ENCODE measurements at places on chromosomes 12 and 14. TPM values are rescaled to one million over a fixed set of nuclear protein-coding genes. Genes with fewer than 3 reads are reported as not detected.

The ADAM21 gene
- total RNA-seq, result 0.16 TPM

DNA sequence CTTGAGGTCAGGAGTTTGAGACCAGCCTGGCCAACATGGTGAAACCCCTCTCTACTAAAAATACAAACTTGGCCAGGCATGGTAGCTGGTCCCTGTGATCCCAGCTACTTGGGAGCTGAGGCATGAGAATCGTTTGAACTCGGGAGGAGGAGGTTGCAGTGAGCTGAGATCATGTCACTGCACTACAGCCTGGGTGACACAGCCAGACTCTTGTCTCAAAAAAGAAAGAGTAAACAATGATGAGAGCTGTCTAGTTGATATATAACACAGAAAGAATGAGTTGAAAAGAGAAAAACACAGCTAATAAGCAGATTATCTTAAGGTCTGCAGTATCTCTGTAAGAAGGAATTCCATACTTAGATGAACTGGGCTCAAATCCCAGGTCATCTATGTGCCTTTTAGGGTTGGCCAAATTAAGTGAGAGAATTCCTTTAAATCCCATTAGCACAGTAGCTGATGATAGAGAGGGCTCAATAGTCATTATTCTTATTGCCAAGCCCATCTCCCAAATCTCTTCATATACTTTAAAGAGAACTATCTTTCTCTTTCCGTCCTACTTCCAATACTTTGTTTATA lies 31.1 kb upstream of the STRAP start:
- no peak for DNase-seq

The OAS2 gene
- 2.0 TPM for total RNA-seq

The HOXC12 gene
- not detected for total RNA-seq

DNA sequence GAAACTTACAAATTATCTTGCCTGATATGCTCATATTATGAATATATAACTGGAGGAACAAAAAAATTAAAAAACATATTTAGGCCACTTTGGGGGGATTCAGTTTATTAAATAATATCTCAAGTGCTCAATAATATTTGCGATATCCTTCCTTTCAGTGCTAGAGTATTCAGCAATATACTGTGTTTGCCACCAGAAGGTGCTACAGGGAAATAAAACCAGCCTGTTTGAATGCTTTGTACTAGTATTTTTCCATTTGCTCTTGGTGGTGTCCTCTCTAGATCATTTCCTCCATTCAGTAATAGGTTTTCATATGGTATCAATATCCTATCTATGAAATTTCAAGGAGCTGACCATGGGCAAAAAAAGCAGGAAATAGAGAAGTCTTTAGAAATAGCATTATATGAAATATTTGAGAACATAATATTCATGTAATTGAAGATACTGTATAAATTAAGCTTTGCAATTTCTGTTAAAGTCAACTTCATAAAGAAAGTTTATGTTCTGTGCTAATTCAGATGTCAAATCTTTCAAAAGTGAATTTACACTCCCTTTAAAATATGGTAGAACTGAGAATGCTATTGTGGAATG lies 106.2 kb upstream of the NAV3 start:
- DNase-seq, result no peak

GRCh38 chr12:9634177-9634803 lies 26.6 kb upstream of the KLRB1 start:
- DNase-seq, result no peak

DNA sequence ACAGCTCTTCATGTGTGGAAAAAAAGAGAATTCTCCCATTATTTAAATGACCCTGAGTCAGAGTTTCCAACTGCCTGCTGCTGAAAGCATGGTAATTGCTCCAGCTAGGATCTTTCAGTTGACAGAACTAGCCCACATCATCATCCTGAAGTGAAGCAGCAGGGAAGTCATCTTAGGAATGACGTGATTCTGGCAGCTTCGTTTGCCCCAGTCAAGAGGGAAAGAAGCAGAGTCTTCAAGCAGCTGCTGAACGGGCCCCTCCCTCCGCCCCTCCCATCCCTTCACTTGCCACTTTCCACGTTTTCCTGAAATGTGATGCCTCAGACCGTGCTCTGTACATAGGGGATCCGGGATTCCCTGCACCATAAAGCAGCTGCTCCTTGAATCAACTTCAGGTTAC lies 455.0 kb upstream of the TMEM132C start:
- DNase-seq, result peak; percentile 25

- DNase-seq, result no peak
These were observed 16.3 kb downstream of the YAF2 start for GRCh38 chr12:42221726-42222125.

DNA sequence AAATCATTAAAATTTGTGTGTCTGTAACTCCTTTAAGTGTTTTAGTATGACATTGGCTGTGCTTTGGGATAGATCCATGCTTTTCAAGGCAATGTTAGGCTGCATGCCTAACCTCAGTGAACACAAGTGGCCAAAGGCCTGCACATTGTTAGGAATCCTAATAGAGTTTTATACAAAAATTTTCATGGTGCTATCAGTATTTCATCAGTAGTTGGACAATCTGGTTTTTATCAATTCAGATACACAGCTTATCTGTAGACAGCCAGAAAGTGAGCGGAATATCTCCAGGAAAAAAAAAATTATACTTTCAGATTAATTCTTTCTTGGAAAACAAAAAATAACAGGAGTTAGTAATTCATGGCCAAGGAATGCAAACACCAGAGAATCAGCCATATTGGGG lies 324.0 kb upstream of the PDE3A start:
- no peak for DNase-seq

DNA sequence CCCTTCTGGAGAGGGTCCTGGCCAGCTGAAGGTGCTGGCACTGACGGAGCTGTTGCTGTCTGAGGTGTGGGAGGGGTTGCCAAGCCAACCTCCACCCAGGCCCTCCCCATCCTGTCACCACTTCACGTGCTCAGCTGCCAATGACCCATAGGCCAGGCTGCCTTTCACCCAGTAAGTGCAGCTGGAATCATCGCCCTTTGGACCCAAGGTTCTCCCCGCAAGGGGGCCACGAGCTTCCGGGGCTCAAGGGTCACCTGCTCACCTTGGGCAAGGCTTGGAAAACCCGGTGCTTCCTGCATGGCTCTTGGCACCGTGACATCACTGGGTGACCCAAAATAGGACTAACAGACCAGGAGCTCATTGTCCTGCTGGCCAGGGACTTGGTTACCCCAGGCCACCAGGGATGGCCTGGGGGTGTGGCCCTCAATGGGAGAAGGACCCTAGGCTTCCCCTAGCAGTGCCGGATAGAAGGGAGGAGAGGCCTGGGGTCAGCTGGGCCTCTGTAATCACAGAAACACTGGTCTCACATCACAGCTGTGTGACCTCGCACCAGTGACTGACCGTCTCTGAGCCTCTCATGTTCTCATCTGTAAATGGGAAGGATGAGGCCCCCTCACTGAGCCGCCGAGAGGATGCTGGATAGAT lies 51.3 kb downstream of the CCDC85C start:
- DNase-seq, result no peak

The RNASE2 gene
- not detected for total RNA-seq

DNA sequence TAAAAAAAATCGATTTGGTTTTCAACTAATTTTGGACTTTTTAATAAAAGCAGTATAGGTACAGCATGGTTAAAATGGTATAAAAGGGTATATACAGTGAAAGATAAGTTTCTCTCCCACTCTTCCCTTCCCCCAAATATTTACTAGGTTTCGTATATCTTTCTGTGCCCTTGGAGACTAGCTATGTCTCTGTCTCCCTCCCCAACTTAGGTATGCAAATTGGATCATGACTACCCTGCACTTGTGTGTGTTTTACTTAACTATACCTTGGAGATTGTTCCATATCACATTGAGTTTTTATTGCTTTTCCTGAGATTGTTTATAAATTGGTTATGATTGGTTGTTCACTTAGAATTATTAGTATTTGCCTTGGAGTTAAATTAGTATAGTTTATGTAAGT lies 19.4 kb downstream of the AEBP2 start:
- DNase-seq, result no peak

The GPX2 gene
- total RNA-seq, result not detected

The HSPB8 gene
- 4.2 TPM for total RNA-seq

The PLCZ1 gene
- total RNA-seq, result not detected

The CLBA1 gene
- total RNA-seq, result 10.1 TPM

GRCh38 chr12:46933947-46934346 lies 108.2 kb upstream of the SLC38A4 start:
- no peak for DNase-seq

DNA sequence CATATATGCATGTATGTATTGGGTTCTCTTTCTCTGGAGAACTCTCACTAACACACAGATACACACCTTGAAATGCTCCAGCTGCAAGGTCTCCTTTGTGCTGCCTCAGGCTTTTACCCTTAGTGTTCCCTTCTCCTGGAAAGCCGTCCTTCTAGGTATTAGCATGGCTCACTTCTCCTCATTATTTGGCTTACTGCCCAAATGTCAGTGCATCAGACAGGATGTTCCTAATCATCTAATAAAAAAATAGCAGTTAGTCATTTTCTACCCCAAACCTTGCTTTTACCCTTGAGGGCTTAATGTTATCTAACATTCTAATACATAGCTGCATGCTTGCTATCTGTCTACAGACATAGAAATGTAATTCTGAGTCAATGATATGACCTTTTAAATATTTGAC lies 109.0 kb upstream of the SLC16A7 start:
- DNase-seq, result no peak

DNA sequence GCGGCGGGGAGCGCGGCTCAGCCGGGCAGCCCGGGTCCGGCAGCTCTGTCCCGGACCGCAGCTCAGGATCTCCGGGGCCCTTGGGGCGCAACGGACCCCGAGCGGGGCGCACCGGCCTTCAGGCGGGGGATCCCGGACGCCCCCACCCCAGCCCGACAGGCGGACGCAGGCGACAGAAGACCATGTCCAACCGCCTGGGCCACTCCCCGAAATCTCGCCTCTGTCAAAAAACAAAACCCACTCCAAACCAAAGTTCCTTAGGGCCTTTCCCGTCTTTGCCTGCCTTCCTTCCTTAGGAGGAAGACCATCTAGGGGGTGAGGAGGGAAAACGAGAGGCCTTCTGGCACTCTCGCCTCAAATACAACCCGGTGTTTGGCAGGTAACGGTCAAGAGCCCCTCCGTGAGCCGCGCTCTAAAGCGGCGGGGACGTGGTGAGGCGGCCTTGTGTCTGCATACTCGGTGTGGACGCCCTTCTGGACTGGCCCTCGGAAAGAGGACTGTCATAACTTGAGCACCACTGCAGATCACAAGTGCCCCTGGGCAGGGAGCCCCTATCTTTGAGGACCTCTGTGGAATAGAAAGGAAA lies 604 bp downstream of the HCFC2 start:
- no peak for DNase-seq

The RIN3 gene
- total RNA-seq, result 1.4 TPM

The SRRM4 gene
- 6.4 TPM for total RNA-seq

The KRT73 gene
- not detected for total RNA-seq

GRCh38 chr12:10363914-10364814 lies 25.7 kb downstream of the KLRK1 start:
- peak; percentile 60 for DNase-seq

The CACNA2D4 gene
- not detected for total RNA-seq

The B4GALNT1 gene
- 45.2 TPM for total RNA-seq

DNA sequence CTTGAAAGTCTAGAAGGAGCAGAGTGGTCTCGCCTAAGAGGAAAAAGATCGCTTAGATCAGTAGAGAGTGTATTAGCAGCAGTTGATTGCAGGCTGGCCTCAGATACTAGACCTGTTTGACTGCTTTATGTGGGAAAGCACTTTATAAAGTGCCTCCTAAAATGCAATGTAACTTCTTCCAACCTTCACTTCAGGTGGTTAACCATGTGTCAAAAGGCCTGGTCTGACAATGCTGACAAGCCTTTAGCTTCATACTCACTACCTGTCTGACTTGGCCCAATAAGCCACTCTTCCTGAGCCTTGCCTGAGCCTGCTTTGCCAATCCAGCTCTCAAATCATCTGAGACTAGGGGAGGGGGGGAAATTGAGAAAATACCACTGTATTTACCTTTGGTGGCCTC lies 14.6 kb downstream of the MGAT4C start:
- no peak for DNase-seq

DNA sequence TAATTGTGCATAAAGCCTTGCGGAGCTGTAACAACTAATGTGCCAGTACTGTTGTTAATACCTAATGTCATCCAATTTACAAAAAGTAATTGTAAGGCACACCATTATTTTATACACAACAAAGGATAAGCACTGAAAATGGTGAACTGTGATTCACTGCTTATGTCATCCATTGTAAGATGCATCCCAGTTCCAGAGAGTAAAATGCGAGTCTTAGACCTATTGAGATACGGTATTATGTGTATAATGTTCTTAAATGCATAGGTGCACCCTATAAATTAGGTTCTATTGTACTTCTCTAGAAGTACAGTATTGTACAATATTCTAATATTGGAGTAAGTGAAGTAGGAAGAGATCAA lies 406 bp downstream of the PARP2 start:
- no peak for DNase-seq

DNA sequence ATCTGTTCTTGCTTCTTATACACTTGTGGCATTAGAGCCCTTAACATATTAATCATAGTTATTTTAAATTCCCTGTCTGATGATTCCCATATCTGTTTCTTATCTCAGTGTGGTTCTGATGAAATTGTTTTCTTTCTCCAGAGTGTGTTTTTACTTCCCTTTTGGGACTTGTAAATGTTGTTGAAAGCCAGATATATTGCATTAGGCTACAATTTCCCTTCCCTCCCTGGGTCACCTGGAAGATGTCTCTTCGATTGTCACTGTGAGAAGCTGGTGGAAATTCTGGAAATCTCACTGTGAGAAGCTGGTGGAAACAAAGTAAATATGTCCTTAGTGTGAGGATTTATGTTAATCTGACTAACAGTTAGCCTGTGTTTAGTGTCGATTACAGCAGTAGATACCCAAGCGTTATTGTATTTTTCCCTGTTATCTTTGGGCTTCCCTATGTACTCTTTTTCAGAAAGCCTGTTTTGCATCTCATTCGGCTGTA lies 717.3 kb downstream of the TRHDE start:
- no peak for DNase-seq

- no peak for DNase-seq
These were observed 34.0 kb upstream of the HECTD1 start for GRCh38 chr14:31241450-31242114.

GRCh38 chr14:23285530-23286019 lies 357 bp downstream of the HOMEZ start:
- no peak for DNase-seq

DNA sequence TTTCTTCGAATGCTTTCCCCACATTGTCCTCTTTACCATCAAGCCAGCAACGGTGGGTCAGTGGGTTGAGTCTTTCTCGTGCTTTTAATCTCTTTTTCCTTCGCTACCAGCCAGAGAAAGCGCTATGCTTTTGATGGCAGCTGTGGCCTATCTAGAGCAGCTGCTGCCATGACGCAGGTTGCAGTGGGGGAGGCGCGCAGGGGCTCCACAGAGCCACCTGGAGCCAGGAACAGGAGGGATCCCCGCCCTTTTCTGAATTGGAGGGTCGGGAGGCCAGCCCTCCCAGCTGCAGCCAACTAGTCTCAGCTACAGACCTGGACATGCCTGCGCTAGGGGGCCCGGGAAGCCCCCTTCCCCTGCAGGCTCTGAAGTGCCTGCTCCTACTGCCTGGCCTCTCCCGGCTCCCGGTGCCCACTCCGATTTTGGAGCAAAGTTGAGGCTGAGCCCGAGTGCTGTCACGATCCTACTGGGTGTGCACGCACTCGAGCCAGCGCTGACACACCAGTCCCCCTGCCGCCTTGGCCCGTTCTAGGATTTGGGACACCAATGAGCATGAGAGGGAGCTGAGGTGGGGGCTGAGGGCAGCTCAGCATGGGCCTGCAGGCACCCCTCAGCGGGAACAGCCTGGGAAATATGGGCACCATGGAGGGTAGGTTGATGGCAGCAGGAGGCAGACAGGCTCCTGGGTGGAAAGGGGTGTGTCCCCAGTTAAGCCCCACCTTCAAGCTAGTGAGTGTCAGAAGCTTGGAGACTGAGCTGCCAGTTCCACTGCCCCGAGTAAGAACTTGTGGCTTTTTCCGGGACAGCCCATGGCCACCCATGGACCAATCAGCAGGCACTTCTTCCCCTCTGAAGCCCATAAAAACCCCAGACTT lies 784.2 kb downstream of the SLC6A15 start:
- no peak for DNase-seq

The LBHD2 gene
- total RNA-seq, result not detected
